ENCODE measurements at places on chromosomes 4 and X.

- DNase-seq, result no peak
These were observed 59.7 kb downstream of the SH3BGRL start for GRCh38 chrX:81261576-81261975.

DNA sequence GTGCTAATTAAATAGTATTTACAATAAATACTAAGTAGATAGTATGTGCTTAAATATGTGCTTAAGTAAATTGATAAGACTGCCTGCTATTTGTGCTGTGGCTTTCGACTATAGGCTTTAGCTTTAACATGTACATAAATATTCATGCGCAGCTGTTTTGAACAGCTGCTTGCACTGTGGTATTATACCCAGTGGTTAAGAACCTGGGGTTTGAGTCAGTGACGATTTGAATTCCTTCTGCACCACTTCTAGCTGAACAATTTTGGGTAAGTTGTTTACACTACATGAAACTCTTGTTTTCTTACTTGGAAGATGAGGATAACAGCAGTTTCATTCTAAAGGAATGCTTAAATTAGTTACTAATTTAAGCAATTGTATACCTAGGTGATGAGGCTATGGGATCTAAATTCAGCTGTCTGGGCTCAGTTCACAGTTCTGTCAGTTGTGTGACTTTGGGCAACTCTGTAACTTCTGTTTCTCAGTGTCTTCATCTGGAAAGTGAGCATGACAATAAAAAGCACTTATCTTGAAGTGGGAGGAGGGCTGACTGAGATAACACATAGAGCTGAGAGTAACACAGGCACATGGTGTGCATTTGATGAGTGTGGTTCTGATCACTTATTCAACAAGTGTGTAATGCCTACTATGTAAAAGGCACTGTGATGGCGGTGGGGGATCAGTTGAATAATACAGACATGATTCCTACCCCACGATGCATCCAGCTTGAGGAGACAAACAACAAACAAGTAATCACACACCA is 37.0 kb downstream of the HPGDS start:
- peak; percentile 22 for DNase-seq

- no peak for DNase-seq
These were observed 79.1 kb upstream of the DDX60 start for GRCh38 chr4:168397611-168398169.

- no peak for DNase-seq
These were observed 66.5 kb downstream of the SHROOM4 start for GRCh38 chrX:50747471-50747900.

DNA sequence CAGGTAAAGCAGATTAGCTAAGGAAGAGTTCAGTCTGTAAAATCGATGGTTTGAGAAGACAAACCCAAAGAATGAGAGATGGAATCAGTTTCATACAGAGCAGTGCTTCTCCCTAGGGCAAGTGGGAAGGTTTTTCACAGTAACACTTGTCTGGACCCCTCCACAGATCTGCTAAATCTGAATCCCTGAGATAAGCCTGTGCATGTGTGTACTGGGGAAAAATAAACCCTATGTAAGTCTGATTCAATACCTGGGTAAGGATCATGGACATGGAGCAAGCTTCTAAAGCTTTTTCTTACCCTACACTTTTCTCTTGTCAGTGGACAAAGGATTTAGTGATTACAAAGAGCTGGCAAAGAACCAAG is 13.6 kb downstream of the ELOVL6 start:
- peak; percentile 5 for DNase-seq

DNA sequence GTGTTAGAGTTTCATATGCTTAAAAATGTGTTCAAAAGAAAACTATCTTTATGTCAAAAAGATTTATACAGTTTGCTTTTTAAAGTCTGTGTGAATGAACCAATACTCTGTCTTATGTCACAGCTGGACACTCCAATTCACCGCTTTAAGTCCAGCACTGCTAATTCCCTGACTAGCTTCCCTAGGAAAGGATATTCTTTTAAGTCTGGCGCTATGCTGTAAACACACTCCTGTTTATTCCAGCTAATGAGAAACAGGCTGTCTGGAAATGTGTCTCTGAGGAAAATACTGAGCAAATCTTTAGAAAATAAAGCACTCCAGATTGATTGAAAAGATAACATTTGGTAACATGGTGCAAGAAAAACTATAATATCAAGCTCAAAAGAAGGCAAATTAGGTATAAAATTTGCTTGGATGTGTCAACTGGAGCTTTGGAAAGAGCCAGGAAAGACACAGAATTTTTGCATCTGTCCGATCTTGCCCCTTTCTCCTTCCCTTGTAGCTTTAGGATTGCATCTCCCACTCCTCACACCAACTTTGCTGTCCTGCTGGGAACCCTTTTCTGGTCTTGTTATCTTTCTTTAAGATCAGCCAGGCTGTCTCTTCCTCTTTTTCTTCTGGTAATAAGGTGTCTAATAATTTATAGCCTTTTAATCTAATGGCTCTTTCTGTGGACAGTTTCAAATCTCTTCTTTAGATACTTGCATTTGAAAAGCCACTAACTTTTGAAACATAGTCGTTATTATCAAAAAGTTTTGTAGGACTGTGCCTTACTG is 40.9 kb upstream of the VEGFC start:
- DNase-seq, result no peak

All from NCI-H69 (cell line).